Activated T-helper 1 cell treated with anti-CD3 and anti-CD28 coated beads, Interleukin-2, amount 50 U/mL, for 16 hours (primary cell): ENCODE measurements at places on chromosomes 1 and 21.

GRCh38 chr21:33977721-33978369 lies 62.2 kb upstream of the ATP5PO start:
- no peak for DNase-seq

- DNase-seq, result no peak
These were observed 71.3 kb upstream of the PRDX6 start for GRCh38 chr1:173405834-173406233.

- DNase-seq, result no peak
These were observed 406 bp downstream of the KIAA0040 start for GRCh38 chr1:175192111-175192629.

DNA sequence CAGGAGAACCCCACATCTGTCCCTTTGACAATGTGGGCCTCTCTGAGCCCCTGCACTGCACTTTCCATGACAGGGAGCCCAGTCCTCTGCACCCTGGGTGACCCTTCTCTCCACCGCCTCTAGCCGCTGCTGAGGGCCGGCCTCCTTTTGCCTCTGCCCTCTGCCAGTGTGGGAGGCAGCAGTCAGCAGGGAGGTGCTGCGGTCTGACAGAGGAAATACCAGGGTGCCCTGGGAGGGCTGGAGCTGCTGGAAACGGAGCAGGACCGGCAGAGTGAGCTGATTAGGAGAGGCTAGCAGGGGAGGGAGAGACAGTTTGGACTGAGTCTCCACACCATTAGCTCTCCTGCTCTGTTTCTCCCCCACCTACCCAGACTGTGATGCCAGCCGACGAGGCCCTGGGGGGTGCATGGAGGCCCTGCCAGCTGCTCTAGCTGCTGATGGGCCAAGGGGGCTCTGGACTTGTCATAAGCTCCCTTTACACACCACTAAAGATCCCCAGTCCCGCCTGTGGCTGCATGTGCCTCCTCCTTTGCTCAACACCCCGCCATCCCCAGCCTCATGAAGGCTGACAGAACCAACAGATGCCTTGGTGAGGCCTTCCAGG lies 171.1 kb upstream of the KLHDC7A start:
- no peak for DNase-seq

- no peak for DNase-seq
These were observed 26.7 kb downstream of the SUSD4 start for GRCh38 chr1:223337174-223337869.

DNA sequence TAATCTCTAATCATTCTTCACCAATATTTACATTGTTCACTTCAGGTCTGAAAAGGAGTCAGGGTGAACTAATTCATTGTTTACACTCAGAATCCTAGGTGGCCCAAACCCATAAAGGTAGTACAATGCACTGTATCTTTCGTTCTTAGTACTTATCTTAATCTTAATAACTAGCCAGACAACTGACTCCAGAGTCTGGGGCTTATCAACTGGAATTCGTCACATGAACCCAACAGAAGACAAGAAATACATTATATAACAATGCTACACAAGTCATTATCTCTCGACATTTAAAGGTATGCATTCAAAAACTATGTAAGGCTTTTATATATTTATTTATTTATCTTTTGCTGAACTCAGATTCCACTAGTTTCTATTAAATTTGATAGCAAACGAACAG lies 125.9 kb upstream of the ESRRG start:
- DNase-seq, result no peak

DNA sequence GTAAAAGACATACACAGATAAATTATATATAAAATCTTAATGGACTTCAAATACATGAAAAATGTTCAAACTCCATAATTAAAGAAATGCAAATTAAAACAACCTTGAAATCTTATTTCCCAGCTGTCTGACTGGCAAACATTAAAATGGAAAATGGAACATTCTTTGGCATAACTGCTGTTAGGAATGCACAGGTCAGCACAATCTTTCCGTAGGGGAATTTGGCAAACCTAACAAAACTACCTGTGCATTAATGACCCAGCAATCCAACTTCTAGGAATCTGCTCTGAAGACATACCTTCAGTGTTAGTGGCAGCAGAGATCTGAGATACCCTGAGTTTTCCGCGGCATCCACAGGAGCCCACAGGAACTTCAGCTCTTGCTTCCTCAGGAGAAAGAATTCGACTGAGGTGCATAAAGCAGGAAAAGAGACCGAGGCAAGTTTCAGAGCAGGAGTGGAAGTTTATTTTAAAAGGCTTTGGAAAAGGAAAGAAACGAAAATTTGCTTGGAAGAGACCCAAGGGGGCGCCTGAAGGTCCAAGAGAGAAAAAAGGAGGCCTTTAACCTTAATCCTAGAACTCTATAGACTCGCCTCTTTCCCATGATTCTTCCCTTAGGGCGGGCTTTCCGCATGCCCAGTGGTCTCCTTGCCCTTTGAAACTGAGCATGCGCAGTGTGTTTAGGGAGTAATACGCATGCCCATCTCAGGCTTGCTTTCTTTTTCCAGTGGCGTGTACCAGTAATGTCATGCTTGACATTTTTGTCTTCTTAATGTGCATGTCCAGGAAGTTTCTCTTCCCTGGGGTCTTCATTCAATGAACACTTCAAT lies 24.8 kb downstream of the LYPD8 start:
- no peak for DNase-seq

GRCh38 chr21:38984982-38985567 lies 179.3 kb downstream of the ETS2 start:
- DNase-seq, result no peak
